ENCODE measurements at places on chromosomes 5 and 9.

DNA sequence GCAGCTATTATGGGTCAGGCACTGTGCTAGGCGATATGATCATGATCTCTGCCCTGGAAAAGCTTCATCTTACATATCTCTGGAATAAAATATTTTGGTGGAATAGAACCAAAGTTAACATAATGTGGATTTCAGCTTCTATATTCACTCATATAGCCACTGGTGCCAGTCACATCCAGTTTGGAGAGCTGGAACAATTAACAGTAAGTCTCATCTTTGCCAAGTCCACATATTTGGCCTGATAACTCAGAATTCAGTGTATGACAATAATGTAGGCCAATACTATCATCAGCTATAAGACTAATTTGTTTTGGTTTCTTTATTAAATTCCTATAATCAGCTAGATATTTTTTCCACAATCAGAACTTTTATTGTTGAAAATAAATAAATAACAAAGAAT is 5.9 kb upstream of the FAM13B start:
- no peak for DNase-seq

DNA sequence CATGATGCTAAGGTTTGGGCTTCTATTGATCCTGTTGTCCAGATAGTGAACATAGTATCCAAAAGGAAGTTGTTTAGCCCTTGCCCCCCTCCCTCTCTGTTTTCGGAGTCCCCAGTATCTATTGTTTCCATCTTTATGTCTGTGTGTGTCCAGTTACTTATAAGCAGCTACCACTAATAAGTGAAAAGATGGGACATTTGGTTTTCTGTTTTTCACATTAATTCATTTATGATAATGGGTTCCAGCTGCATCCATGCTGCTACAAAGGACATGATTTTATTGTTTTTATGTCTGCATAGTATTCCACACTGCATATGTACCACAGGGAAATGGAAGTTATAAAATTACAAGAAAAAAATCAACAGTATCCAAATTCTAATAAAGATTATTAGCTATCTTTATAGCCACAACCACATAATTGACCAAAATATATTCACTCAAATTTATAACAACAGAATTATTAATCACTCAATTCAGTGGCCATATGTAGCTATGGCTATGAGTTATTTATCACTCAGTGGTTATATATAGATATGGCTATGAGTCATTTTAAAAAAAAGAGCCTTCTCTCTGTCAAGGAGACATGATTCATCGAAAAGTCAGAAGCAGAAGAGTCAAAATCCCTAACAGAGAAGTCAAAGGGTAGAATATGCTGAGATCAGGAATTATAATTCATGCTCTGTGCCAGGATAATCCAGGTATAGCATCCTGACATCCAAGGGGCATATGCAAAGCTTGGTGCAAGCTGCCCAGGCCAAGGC is 367.5 kb downstream of the DEPDC1B start:
- DNase-seq: no peak

DNA sequence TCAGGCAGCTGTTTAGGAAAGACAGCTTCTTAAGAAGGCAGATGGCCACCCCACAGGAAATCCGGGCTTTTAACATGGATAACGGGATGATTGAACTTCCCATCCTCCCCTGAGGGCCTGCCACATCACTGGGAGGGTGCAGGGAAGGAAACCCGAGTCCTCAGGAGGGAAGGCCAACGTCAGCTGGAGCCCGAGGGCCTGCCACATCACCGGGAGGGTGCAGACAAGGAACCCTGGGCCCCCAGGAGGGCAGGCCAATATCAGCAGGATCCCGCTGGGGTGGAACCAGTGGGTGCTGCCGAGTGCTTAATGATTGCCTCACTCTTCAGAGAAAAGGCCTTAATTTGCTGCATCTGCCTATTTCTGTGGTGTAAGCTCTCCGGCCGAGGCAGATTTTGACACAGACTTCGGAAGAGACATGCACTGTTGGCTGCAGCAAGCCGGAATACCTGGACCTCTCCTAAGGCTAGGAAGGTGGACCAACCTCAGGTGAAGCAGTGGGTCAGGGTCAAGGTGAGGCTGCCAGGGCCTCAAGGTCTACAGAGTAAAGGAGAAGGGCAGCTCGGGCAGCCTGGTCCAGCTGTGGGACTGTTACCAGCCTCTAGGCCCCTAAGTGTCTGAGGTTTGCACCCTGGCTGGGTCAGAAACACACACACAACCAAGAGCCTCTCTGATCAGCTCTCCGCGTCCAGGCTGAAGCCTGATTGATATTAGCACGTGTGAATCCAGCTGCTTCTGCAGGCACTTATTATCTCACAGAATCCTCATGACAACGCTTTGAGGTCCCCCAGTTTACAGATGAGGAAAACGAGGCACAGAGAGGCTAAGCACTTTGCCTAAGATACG is 14.8 kb upstream of the COL5A1 start:
- DNase-seq: no peak

DNA sequence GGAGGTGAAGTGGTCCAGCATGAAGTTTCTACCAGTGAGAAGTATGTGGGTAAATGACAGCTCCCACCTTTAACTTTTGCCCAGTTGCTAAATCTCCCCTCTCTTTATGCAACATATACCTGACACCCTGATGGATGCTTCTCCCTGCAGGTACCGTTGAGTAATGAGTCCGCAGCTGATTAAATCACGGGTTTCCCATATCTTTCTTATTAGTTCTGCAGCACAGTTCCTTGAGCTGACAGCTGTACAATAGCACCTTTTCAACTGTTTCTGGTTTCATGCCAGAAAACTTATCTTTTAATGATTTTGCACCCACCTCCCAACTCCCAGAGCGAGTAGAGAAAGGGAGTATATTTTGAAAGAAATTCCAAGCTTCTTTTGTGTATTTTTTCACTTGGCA is 161.0 kb upstream of the TUT7 start:
- DNase-seq: no peak

GRCh38 chr5:91352831-91353695 is 30.1 kb downstream of the ARRDC3 start:
- DNase-seq: no peak

- no peak for DNase-seq
These were observed 65.3 kb downstream of the MARCHF3 start for GRCh38 chr5:126965061-126965475.

DNA sequence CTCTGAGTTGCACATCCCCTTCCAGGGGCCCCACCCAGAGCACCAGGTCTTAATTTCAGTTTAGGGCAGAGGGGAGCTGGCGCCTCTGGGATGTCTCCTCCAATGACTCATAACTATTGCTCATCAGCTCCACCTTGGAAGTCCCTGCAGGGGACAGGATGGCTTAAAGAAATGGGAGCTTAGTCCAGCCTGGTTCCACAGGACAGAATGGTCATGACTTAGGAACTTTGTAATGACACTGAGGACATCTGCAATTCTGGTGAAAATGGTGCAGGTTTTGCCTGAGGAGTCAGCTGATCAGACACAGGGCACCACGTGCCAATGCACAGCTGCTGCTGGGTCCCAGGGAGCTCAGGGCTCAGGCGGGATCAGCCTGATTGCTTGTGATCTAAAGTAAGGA is 16.4 kb upstream of the PPP1R26 start:
- no peak for DNase-seq

DNA sequence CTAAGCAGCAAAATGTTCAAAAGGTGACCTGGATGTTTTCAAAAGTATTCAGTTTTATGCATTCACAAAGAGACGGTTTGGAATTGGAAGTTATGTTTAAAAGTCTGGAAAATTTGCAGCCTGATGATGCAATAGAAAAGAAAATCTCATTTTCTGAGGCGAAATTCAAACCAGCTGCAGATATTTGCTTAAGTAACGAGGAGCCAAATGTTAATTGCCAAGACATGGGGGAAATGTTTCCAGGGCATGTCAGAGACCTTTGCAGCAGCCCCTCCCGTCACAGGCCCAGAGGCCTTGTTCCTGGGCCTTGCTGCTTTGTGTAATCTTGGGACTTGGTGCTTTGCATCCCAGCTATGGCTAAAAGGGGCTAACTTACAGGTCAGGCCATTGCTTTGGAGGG is 228.2 kb downstream of the MAN2A1 start:
- no peak for DNase-seq
